ENCODE measurements at places on chromosomes 3 and 15.
A peak's percentile ranks its signal among the peaks of the same experiment; 100 is the strongest.

DNA sequence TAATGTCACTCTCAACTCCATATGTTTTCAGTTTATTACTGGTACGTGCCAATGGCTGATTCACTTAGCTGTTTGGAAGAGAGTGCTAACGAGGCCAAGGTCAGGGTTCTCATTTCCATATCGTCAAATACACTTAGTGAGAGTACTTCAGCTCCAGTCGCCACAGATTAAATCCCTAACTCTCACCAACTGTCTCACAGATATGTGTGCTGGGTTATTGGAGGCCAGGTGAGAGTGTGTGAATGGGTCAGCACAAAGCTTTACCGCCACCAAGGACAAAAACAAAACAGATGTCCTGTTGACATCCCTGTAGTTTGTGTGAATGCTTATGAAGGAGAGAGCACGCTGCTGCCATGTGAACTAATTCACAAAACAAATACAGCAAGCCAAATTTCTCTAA, 133.5 kb upstream of the TBL1XR1 start:
- H3K27ac ChIP-seq, result no peak overlapping the region
- no peak overlapping the region for H3K4me3 ChIP-seq
- H3K27me3 ChIP-seq, result no peaks in the 10 kb centered on the region

DNA sequence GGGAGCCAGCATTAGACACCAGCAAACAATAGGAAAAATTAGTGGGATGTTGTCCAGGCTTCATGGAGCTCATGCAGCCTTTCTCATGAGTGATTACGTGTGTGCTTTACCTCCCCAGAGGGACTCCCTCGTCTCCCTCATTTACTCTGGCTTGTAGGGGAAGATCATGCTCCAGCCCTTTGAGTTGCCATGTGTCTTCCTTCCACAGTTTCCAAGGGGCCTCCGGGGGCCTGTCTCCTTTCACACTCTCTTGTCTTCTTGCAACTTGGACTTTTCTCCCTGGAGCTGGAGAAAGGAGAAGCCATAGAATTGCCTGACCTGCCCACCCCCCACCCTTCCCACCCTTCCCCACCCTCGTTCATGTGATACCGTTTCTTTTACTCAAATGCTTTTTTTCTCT, 98.7 kb downstream of the FAM43A start:
- H3K4me1 ChIP-seq, result peaks cover 8% of the 10 kb centered on the region
- no peaks in the 10 kb centered on the region for H3K36me3 ChIP-seq
- H3K27ac ChIP-seq, result no peak overlapping the region
- no peak for DNase-seq
- no peak overlapping the region for H3K4me3 ChIP-seq

DNA sequence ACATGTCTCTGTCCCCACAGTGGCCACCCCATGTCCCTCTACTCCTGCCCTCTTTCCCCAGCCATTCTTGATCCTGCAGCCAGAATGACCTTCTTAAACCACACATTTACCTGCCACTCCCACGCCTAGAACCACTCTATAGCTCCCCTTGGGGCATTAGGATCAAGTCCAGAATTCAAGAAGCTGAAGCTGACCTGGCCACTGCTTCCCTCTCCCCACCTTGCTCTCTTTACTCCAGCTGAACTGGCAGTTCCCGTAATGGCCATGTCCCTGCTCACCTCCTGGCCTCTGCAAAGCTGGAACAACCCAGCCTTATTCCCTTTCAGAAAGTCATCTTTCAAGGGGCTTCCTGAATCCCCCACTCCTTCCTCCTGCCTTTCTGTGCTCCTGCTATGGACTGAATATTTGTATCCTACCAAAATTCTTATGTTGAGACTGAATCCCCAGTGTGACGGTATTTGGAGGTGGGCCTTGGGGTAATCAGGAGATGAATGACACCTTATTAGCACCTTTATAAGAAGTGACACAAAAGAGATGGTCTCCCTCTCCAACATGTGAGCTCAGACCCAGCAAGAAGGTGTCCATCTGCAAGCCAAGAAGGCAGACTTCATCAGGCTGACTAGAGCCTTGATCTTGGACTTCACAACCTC, 3.8 kb downstream of the CSRNP1 start:
- H3K4me3 ChIP-seq, result no peak overlapping the region
- H3K27me3 ChIP-seq, result peaks cover 3% of the 10 kb centered on the region
- H3K36me3 ChIP-seq, result no peaks in the 10 kb centered on the region
- peaks cover 49% of the 10 kb centered on the region for H3K4me1 ChIP-seq
- no peak overlapping the region for H3K27ac ChIP-seq

- no peaks in the 10 kb centered on the region for H3K27me3 ChIP-seq
- peaks cover 2% of the 10 kb centered on the region for H3K36me3 ChIP-seq
- no peak overlapping the region for H3K4me3 ChIP-seq
- H3K4me1 ChIP-seq, result no peaks in the 10 kb centered on the region
Observed at GRCh38 chr3:9409981-9410854, 12.8 kb downstream of the SETD5 start.

- no peak overlapping the region for H3K4me3 ChIP-seq
- peaks cover 83% of the 10 kb centered on the region for H3K36me3 ChIP-seq
- H3K4me1 ChIP-seq, result peaks cover 3% of the 10 kb centered on the region
- no peaks in the 10 kb centered on the region for H3K27me3 ChIP-seq
Observed at GRCh38 chr3:44992555-44993470, 16.8 kb downstream of the EXOSC7 start.

DNA sequence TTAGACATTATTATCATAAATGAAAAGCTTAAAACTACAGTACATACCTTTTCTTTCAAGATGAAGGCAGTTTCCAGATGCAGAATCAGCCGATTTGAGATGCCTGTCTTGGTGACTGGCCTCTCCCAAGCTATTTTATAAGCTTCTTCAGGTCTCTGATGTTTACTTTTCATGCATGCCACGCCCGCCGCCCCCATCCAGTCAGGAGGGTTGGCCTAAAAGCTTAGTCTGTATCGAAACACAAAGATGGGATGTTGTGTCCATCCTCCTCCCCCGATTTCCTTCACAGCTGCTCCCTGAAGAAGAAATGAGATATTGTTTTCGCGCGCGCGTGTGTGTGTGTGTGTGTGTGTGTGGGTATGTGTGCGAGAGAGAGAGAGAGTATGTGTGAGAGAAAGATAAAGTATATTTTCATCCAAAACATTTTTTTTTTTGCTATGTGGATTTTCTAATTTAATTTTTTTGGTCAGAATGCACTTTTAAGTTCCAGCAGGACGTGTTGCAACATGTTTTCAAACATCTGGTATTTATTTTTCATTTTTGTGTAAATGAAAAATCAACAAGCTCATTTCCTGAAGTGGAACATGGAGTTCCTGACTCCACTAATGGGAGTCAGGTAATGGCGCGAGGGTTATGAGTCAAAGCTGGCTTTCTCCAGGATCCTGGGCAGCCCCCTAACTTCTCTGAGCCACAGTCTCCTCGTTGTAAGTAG, at the start of gene APOD:
Gene APOD, minus strand, starts transcription at position 110 of the 712 bp plus-strand sequence. CDS start 4,479 bp downstream, outside the sequence.
- no peaks in the 10 kb centered on the region for H3K4me1 ChIP-seq
- no peaks in the 10 kb centered on the region for H3K36me3 ChIP-seq
- H3K27me3 ChIP-seq, result no peaks in the 10 kb centered on the region

DNA sequence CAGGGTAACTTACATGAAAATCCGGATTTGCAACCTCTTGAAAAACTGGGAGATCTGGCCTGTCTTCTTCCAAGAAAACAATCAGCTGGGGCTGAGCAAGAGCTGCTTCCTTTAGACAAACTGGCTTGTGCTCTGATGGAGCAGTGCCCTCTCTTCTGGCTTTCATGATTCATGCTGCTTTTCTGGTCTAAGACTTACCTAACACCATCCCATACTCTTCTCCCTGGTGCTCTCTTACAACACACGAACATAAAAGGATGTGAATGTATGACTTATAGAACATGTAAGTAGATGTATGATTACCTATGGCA, 9.9 kb downstream of the TJP1 start:
- H3K4me1 ChIP-seq, result peaks cover 1% of the 10 kb centered on the region
- no peak overlapping the region for H3K4me3 ChIP-seq
- DNase-seq, result no peak
- H3K27ac ChIP-seq, result no peak overlapping the region
- no peaks in the 10 kb centered on the region for H3K36me3 ChIP-seq

DNA sequence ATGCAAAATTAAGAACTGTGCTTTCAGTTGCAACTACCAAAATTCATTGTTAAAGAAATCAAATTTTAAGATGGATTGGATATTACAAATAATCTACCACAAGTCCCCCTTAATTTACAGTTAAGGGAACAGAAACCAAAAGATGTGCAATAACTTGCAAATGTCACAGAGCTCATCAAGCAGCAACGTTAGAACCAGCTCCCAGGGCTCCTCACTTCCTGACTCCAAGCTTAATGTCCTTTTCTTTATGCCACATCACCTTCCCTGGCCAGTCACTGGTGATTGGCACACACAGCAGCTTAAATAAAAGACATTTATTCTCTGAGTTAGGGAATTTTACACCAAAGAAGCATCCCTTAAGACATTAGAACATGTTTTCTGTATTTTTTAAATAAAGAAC, 159.7 kb downstream of the RSL24D1 start:
- no peak overlapping the region for H3K27ac ChIP-seq
- H3K4me3 ChIP-seq, result no peak overlapping the region
- H3K27me3 ChIP-seq, result no peaks in the 10 kb centered on the region
- no peaks in the 10 kb centered on the region for H3K36me3 ChIP-seq

DNA sequence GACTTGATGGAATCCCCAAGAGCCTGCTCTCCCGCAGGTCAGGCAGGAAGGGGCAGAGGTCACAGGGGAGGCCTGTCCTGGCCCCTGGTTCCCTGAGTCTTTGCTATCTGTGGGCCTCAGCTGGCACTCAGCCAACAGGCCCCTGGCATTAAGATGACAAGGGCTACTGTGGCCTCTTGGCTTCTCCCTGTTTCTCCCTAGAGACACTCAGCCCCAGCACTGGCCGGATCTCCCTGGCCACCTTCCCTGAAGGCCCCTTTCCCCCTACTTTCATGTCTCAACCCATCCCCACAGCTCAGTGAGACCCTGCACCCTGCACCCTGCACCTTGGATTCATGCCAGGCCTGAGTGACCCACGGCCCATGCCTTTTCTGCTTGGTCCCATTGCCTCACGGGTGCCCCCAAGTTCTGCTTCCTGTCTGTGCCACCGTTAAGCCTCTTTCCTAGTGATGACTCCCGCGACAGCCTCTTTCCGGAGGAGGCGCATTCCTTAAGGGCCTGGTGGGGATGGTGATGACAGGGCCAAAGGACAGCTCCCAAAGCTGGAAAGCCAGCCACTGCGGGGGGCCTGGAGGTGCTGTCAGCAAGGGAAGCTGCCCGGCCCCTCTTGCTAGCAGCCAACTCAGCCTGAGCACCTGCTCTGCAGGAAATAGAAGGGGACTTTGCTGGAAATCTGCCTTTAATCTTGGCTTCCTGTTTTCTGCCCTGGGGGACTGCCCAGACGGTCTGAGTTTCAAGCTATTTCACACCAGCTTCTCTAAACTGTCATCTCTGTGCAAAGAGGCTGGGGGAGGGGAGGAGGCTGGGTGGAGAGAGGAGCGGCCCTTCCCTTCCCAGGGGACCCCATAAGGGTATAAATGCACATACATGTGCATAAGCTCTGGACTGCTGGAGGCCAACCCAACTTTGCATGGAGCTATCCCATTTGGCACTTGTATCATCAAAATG, 4.8 kb upstream of the CSK start:
- H3K36me3 ChIP-seq, result no peaks in the 10 kb centered on the region
- no peak overlapping the region for H3K4me3 ChIP-seq
- no peak overlapping the region for H3K27ac ChIP-seq
- no peaks in the 10 kb centered on the region for H3K27me3 ChIP-seq
- peaks cover 21% of the 10 kb centered on the region for H3K4me1 ChIP-seq

- H3K4me1 ChIP-seq, result no peaks in the 10 kb centered on the region
- no peak for DNase-seq
- H3K27me3 ChIP-seq, result no peaks in the 10 kb centered on the region
- H3K27ac ChIP-seq, result no peak overlapping the region
- H3K36me3 ChIP-seq, result no peaks in the 10 kb centered on the region
Observed at GRCh38 chr3:111151438-111151837, 79.8 kb downstream of the NECTIN3 start.

DNA sequence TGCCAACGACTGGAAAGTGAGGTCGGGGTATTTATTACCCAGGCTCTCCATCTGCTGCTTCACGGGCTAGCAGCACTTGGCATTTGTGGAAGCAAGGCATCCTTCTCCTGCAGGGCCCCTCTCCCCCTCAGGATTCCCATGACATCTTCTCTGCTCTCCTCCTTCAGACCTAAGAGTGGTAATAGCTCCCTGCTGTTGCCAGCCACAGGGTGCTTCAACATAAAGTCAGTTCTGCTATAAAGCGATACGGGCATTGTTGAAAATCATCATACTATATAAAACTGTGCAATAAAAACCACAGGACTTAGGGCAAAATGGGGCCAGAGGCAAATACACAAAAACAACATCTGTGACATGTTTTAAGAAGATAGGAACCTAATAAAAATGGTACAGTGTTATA, 391.8 kb upstream of the ADAMTS9 start:
- no peak overlapping the region for H3K27ac ChIP-seq
- no peaks in the 10 kb centered on the region for H3K27me3 ChIP-seq
- no peaks in the 10 kb centered on the region for H3K36me3 ChIP-seq
- no peak overlapping the region for H3K4me3 ChIP-seq

DNA sequence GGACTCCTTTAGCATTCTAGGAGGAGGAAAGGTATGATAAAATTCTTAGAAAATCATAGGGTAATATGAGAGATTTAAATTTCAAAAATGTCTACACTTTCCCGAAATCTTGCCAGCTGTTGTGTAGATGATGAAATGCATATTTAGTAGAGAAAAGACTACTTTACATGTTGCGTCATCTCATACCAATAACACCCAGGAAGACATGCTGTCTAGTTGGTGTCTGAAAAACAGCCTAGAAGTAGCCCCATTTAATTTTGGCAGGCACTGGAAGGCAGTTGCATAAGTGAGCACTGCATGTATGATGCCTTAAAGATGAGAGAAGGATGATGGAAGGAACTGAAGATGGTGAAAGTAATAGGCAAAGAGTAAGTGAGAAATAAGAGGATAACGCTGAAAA, 310.5 kb upstream of the TPM1 start:
- DNase-seq, result no peak
- peaks cover 9% of the 10 kb centered on the region for H3K4me1 ChIP-seq
- H3K4me3 ChIP-seq, result no peak overlapping the region
- no peak overlapping the region for H3K27ac ChIP-seq
- no peaks in the 10 kb centered on the region for H3K36me3 ChIP-seq
- H3K27me3 ChIP-seq, result no peaks in the 10 kb centered on the region

GRCh38 chr3:194460566-194460965, 26.2 kb downstream of the ATP13A3 start:
- DNase-seq, result no peak
- H3K4me3 ChIP-seq, result no peak overlapping the region
- H3K4me1 ChIP-seq, result no peaks in the 10 kb centered on the region
- H3K36me3 ChIP-seq, result peaks cover 3% of the 10 kb centered on the region

- DNase-seq, result no peak
- peaks cover 6% of the 10 kb centered on the region for H3K4me1 ChIP-seq
- H3K4me3 ChIP-seq, result no peak overlapping the region
Observed at GRCh38 chr3:56837196-56837955, 35.6 kb upstream of the ARHGEF3 start.

- H3K27me3 ChIP-seq, result no peaks in the 10 kb centered on the region
- no peak overlapping the region for H3K4me3 ChIP-seq
- no peak for DNase-seq
- peaks cover 2% of the 10 kb centered on the region for H3K4me1 ChIP-seq
- H3K36me3 ChIP-seq, result no peaks in the 10 kb centered on the region
Observed at GRCh38 chr3:71080517-71081083, 502.9 kb downstream of the FOXP1 start.

- peak; percentile 6 for DNase-seq
- H3K27ac ChIP-seq, result no peak overlapping the region
- peaks cover 94% of the 10 kb centered on the region for H3K36me3 ChIP-seq
- H3K27me3 ChIP-seq, result no peaks in the 10 kb centered on the region
- no peaks in the 10 kb centered on the region for H3K4me1 ChIP-seq
Observed at GRCh38 chr15:59138243-59138642, 33.3 kb downstream of the CCNB2 start.

Measured in neuronal stem cell (in vitro differentiated cells).